ENCODE measurements at places on chromosomes 3 and 15.

- no peak for DNase-seq
Observed at GRCh38 chr3:197793247-197793646, 2.2 kb downstream of the LRCH3 start.

- DNase-seq: no peak
Observed at GRCh38 chr3:104879919-104880318, 486.8 kb upstream of the ALCAM start.

GRCh38 chr3:56370991-56371775 lies 97.1 kb downstream of the ERC2 start:
- DNase-seq: no peak

DNA sequence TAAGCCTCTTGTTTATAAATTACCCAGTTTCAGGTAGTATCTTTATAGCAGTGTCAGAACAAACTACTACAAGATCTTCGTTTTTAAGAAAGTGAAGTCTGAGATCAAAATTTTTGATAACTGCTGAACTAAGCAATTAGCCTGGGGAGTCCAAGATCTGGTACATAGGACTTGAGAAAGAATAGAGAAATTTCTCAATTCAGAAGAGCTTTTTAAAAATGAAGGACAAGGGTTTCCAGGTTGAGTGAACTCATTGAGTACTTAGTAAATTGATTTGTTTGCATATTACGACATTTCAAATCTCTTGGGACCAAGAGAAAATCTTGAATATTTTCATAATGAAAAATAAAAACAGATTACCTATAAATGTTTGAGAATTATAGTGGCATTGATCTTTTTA lies 386.6 kb upstream of the THRB start:
- DNase-seq: no peak

DNA sequence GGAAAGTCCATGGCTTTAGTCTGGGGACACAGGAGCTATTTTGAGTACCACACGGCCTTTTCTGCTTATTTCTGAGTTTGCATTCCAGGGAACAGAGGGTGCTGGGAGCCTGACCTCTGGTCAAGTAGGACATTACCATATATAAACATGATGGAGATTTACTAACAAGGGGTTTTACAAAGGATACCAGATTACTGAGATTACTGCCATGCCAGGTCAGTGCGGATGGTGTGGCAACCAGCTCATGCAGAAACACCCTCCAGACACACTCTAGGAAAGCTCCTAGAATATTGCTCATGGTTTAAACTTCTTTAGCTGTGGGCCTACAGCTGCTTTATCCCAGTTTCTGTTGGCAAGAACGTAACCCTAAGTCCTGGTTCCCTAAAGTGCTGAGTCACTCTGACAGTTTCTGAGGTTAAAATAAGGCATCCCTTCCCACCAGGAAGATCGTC lies 54.3 kb upstream of the AGTR1 start:
- DNase-seq: no peak

- DNase-seq: no peak
Observed at GRCh38 chr3:64038253-64038767, 15.0 kb upstream of the PSMD6 start.

- no peak for DNase-seq
Observed at GRCh38 chr15:67836477-67836876, 3.4 kb downstream of the RNU6-1 start.

DNA sequence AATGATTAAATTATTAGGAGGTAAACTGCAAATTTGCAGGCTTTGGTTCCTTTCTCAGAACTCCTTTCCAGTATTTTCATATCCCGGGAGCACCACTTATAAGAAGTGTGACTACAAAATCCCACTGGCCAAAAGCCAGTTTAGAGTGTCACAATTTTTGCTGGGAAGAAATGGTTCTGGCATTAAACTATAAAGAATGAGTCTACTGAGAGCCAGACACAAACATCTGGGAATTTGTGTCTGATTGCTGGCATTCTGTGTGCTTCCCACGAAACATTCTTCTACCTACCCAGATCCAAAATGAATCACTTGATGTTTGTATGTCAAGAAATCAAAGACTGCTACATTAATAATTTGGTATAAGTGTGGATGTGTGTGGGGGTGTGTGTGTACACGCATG lies 82.8 kb downstream of the DUT start:
- DNase-seq: no peak

- DNase-seq: no peak
Observed at GRCh38 chr15:75230016-75230343, 28.2 kb upstream of the GOLGA6C start.

- DNase-seq: no peak
Observed at GRCh38 chr3:132160198-132160597, 125.4 kb upstream of the CPNE4 start.

DNA sequence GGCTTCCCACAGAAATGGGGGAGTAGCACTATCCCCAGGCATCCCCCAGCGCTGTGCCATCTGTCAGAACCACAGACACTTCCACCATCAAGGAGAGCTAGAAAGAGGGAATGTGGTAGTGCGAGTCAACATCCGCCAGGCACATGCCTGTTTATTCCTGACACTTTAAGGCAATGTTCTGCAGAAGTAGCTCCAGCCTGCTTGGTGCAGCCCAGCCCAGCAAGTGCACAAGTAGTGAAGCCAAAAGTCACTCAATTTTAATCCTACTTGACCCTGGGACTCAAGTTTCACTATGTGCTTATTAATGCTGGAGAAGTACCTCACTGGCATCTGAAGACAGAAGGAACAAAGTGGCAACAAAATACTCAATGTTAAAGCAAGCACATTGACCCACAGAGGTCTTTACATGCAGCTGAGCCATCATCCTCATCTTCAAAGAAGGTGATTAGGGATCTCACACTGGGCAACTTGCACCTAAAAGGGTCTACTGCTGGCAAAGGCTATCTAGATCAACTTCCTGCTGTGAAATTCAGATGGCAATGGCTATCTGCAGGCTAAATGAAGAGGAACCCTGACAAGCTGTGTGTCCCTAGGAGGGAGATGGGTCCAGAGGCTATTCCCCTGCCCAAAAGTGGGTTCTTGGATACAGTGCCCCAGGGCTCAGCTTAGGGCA lies 61.4 kb upstream of the CLDN18 start:
- DNase-seq: no peak

DNA sequence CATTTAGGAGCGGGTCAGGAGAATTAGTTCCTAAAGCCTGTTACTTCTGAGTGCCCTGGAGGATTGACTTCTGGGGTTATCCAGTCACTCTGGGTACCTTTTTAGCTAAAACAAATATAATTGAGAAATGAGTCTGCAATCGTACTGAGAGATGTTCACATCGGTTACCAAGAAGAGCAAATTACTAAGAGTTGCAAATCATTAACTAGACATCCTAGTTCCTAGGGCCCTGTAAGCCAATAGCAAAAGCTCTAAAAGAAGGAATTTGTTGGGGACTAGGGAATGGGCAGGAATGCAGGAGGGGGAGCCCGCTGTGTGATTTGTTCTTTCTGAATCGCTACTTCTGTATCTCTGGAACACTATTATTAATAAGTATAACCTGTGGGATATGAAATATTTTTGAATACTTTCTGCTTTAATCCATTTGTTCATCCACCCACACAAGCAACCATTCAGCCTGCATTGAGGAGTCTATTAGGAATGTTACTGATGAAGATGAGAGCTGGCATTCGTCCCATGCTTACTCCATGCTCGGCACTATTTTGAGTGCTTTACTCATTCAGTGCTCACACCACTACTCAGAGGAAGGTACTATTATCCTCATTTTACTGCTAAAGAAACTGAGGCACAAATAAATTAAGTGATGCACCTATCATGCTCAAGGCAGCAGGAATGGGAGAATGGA lies 31.5 kb upstream of the KY start:
- DNase-seq: no peak

DNA sequence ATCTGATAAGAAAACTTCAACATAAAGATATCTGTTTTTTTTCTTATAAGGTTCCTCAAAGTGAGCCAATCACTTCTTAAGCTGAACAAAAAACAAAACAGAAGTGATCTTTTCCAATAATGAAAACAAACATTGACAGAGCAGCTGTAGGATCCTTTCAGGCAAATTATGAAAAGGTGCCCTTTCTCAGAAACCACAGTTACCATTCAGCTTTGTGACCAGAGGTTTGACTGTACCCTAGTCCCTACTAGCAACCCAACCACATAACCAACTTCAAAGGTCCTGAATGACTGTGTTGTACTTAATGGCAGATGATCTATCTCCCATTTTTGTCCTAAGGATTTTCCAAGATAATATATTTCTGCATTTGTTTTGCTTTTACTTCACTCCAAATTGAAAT lies 39.4 kb upstream of the CCR2 start:
- DNase-seq: no peak

DNA sequence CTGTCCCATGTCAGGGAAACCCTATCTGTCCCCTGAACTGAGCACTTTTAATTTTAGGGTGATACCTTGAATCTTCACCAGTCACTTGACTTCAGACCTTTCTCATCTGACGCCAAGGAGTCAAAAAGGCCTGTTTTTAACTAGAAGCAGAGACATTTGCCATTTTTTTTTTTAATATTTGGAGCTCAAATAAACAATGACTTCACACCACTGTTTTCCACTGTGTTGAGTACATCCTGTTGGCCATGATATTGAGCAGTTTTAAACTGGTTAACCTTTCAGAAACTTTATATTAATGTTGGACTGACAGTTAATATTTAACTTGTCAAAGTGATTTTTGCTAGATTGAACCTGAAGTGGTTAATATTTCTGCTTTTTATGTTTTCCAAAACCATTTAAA lies 28.2 kb downstream of the DAG1 start:
- no peak for DNase-seq

GRCh38 chr15:36448418-36448817 lies 131.0 kb upstream of the CDIN1 start:
- DNase-seq: no peak

GRCh38 chr3:73273341-73273740 lies 211.9 kb downstream of the EBLN2 start:
- no peak for DNase-seq

GRCh38 chr3:41000471-41000870 lies 198.8 kb upstream of the CTNNB1 start:
- no peak for DNase-seq

DNA sequence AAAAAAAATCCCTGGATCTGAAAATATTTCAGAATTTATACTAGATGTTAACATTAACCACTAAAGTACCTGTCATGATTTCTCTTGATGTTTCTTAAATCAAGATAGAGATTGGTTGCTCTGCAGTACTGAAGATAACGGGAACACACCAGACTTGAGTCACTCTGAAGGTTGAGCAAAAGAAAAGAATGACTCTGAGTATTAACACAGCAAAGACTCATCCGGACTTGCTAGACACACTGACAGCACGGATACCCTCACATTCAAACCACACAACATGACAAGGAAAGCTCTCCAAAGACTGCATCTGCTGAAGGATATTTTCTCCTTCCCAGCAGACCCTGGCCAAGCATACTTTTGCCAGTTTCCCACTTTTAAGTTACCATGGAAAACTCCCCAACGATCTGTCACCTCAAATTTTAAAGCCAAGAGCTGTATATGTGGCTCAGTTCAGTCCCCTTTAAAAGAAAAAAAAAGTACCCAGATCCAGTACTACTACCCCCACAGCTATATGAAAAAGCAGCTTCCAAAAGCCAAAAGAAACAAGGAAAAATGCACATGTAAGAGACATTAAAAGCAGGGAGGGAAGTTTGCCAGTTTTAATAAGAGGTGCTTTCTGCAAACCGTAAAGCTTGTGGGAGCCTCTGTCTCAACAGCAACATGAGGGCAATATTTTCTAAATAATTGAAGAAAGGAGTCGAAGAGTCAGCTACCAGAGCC lies 8.3 kb downstream of the EOGT start:
- DNase-seq: no peak

DNA sequence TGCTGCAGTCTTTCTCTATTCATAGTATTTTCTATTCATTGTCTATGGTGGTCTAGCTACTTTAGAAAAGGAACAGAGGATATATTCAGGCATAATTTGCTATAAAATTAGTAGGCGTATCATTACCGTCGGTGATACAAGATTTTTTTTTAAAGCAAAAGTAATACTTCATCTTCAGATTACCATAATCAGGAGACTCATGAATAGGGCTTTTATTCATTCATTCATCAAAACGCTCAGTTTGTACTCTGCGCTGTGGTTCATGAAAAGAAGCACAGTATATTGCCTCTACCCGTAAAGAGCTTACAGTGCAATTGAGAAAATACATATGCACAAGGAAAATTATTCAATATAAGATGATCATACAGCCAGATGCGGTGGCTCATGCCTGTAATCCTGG lies 136.7 kb upstream of the CHRM5 start:
- DNase-seq: no peak

- DNase-seq: no peak
Observed at GRCh38 chr3:30804984-30805383, 89.5 kb downstream of the GADL1 start.

- no peak for DNase-seq
Observed at GRCh38 chr15:70053001-70053715, 44.6 kb downstream of the TLE3 start.

- DNase-seq: no peak
Observed at GRCh38 chr15:57033715-57034439, 115.4 kb downstream of the TCF12 start.

- DNase-seq: no peak
Observed at GRCh38 chr15:36596915-36597314, 17.5 kb downstream of the CDIN1 start.

- no peak for DNase-seq
Observed at GRCh38 chr15:48722764-48723661, 77.5 kb upstream of the FBN1 start.

DNA sequence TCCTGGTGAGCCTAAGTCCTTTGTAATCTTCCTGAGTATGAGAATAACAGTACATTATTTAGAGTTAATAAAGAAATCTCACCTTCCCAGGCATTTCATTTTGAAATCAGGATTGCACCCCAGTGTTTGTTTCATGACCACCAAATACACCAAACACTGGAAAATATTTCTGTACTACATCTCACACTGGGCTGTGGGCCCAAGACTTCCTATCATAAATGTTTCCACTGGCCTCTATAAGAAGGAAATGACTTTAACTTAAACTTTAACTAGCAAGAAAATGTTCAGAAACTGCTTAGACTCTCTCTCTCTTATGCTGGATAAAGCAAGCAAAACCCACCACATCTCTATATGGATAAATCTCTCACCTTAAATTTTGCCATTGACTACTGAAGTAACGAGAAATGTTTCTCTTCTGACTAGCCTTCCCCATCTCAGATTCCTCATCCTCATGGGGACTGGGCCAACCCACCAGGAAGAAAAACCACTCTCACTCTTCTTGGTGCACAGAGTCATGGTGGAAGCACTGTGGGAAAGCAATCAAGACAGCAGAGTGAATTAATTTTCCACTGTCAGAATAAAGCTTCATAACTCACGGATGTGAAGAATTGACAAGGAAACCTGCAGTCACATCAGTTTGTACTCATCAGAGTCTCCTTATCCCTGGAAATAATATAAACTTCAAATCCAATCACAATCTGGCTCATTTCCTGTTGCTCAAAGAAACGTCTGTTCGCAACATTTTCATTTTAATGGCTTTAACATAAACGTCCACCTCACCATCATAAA lies 859.6 kb downstream of the EPHA3 start:
- DNase-seq: no peak

DNA sequence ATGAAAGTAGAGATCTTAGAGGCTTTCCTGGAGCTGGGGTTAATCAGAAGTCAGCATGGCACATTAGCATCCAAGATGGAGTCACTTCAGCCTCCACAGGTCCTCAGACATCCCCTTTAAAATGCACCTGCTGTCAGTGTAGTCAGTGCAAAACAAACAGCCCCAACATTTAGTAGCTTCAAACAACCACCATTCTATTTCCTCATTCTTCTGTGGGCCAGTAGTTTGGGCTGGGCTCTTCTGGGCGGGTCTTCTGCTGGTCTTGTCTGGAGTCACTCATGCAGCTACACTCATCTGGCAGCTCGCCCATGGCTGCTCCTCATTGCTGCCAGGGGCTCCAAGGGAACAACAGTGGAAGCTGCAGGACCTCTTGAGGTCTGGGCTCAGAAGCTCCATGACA lies 99.9 kb downstream of the TLE3 start:
- DNase-seq: no peak

GRCh38 chr3:147471741-147472140 lies 62.6 kb downstream of the ZIC1 start:
- DNase-seq: no peak
